ENCODE measurements at places on chromosomes 11 and 22. TPM values are rescaled to one million over a fixed set of nuclear protein-coding genes. Genes with fewer than 3 reads are reported as not detected.

The MIOX gene
- not detected for total RNA-seq

The TMEM191C gene
- 0.50 TPM for total RNA-seq

The A4GALT gene
- 9.4 TPM for total RNA-seq

The RTN4R gene
- total RNA-seq = 3.4 TPM

The GRAP2 gene
- total RNA-seq = not detected

The H19 gene
- 36.1 TPM for total RNA-seq

The ENTHD1 gene
- not detected for total RNA-seq

The KDM4D gene
- 2.1 TPM for total RNA-seq

The ZNF280B gene
- 1.2 TPM for total RNA-seq

The SLC43A3 gene
- 64.2 TPM for total RNA-seq

The EFCAB6 gene
- total RNA-seq = 0.50 TPM

The PLAAT3 gene
- 5.7 TPM for total RNA-seq

The KLHL35 gene
- total RNA-seq = 1.2 TPM

The UCP3 gene
- total RNA-seq = 0.30 TPM

The GDPD4 gene
- not detected for total RNA-seq

The TLCD5 gene
- 5.2 TPM for total RNA-seq
